Pancreas (tissue), 10 donors: ENCODE measurements at places on chromosomes 6 and 20. TPM values are rescaled to one million over a fixed set of nuclear protein-coding genes. Genes with fewer than 3 reads are reported as not detected.

The CCN2 gene
- polyA plus RNA-seq: 30.4 TPM

The AKAP7 gene
- 82.0 TPM for polyA plus RNA-seq

The OPN5 gene
- not detected for polyA plus RNA-seq

The TEAD3 gene
- 8.5 TPM for polyA plus RNA-seq

The TRIM10 gene
- not detected for polyA plus RNA-seq

The HLA-G gene
- polyA plus RNA-seq: not detected

The RIPPLY2 gene
- polyA plus RNA-seq: 2.6 TPM

The SIRPB1 gene
- polyA plus RNA-seq: 0.30 TPM

The MRPL14 gene
- polyA plus RNA-seq: 12.5 TPM

The C6orf118 gene
- 0.05 TPM for polyA plus RNA-seq

The CST5 gene
- 0.46 TPM for polyA plus RNA-seq

The SCUBE3 gene
- 0.15 TPM for polyA plus RNA-seq

The FERMT1 gene
- polyA plus RNA-seq: 2.5 TPM

The HSPA12B gene
- polyA plus RNA-seq: 6.0 TPM

The CENPW gene
- polyA plus RNA-seq: 2.5 TPM

The SH3BGRL2 gene
- polyA plus RNA-seq: 11.7 TPM

The SLC22A1 gene
- polyA plus RNA-seq: 0.80 TPM

The LRRN4 gene
- 0.66 TPM for polyA plus RNA-seq

The CGAS gene
- 0.84 TPM for polyA plus RNA-seq

The CALHM6 gene
- 1.4 TPM for polyA plus RNA-seq

The TP53INP2 gene
- polyA plus RNA-seq: 4.8 TPM

The FOXQ1 gene
- polyA plus RNA-seq: 2.6 TPM

The MYCT1 gene
- 3.2 TPM for polyA plus RNA-seq

The USP49 gene
- polyA plus RNA-seq: 1.5 TPM

The COL20A1 gene
- 0.05 TPM for polyA plus RNA-seq

The PROCR gene
- 16.8 TPM for polyA plus RNA-seq

The CD93 gene
- polyA plus RNA-seq: 3.6 TPM

The C6orf132 gene
- 16.7 TPM for polyA plus RNA-seq

The MOG gene
- polyA plus RNA-seq: not detected

The MCHR2 gene
- not detected for polyA plus RNA-seq

The HLA-F gene
- 72.6 TPM for polyA plus RNA-seq

The STMN3 gene
- polyA plus RNA-seq: 17.4 TPM

The HLA-DOA gene
- polyA plus RNA-seq: 0.38 TPM

The RNF144B gene
- polyA plus RNA-seq: 1.7 TPM

The ANKRD6 gene
- polyA plus RNA-seq: 7.8 TPM

The SLPI gene
- polyA plus RNA-seq: 49.4 TPM

The CYB5R4 gene
- polyA plus RNA-seq: 1.1 TPM

The RAB44 gene
- polyA plus RNA-seq: 0.04 TPM

The HEY2 gene
- polyA plus RNA-seq: 1.3 TPM

The GCNT2 gene
- polyA plus RNA-seq: 1.5 TPM

The GPR6 gene
- polyA plus RNA-seq: 0.21 TPM

The CPNE5 gene
- 1.2 TPM for polyA plus RNA-seq

The GNMT gene
- 57.9 TPM for polyA plus RNA-seq

The ZGPAT gene
- 61.6 TPM for polyA plus RNA-seq

The BPIFA1 gene
- polyA plus RNA-seq: not detected

The EDN3 gene
- polyA plus RNA-seq: 55.3 TPM

The ABHD16B gene
- 0.12 TPM for polyA plus RNA-seq

The MACROD2 gene
- 1.7 TPM for polyA plus RNA-seq

The PRICKLE4 gene
- 2.6 TPM for polyA plus RNA-seq

The EPPIN gene
- polyA plus RNA-seq: not detected

The GSS gene
- polyA plus RNA-seq: 28.7 TPM

The CNR1 gene
- 0.96 TPM for polyA plus RNA-seq

The PPT2 gene
- polyA plus RNA-seq: 9.2 TPM

The FOXA2 gene
- polyA plus RNA-seq: 15.6 TPM

The KIF25 gene
- 0.23 TPM for polyA plus RNA-seq

The MAS1 gene
- not detected for polyA plus RNA-seq

The LRRC73 gene
- polyA plus RNA-seq: 0.38 TPM

The PAK5 gene
- polyA plus RNA-seq: 1.1 TPM

The VWA7 gene
- 11.9 TPM for polyA plus RNA-seq
